DMS79 treated with DMSO at 0.1 percent for 48 hours (cell line): ENCODE measurements at places on chromosomes 2 and 18.

DNA sequence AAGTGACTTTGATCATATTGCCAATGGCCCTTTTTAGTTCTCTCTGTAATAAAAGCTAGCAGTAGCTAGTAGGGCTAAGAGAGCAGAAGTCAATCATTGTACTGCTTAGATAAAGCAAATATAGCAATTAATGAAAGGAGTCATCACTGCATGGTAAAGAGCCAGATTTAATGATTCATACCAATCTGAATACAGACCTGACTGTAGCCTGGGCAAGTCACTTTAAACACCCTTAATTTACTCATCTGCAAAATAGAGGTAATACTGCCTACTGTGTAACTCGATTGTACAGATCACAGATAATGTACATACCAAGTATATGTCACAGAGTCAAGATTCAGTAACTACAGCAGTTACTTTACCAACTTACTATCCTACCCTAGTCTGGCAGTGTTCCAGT is 63.6 kb downstream of the ASXL2 start:
- DNase-seq = no peak

DNA sequence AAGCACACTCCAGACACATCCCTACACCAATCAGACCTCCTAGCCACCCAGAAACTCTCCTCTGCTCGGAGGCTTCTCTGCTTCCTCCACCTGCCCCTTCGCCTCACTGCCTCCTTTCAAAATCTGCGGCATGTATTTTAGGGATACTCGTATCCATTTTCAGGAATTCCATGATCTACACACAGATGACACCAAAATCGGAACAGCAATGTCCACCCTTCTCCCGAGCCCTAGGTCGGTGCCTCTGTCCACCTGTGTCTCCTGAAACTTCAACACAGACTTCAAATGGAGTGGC is 1.4 kb upstream of the SH3BP4 start:
- DNase-seq = no peak

GRCh38 chr18:50297621-50298442 is 10.3 kb upstream of the CXXC1 start:
- DNase-seq = peak; percentile 34

- DNase-seq = no peak
Measured at GRCh38 chr2:127092306-127092705, 14.6 kb downstream of the BIN1 start.

GRCh38 chr18:22040533-22040932 is 128.9 kb upstream of the GATA6 start:
- no peak for DNase-seq

GRCh38 chr2:201470821-201471731 is 19.5 kb downstream of the STRADB start:
- DNase-seq = no peak

- no peak for DNase-seq
Measured at GRCh38 chr2:172905937-172906811, 169.5 kb upstream of the MAP3K20 start.
